Cortex of kidney (tissue), 1 donor: ENCODE measurements at places on chromosomes 7 and 10.

DNA sequence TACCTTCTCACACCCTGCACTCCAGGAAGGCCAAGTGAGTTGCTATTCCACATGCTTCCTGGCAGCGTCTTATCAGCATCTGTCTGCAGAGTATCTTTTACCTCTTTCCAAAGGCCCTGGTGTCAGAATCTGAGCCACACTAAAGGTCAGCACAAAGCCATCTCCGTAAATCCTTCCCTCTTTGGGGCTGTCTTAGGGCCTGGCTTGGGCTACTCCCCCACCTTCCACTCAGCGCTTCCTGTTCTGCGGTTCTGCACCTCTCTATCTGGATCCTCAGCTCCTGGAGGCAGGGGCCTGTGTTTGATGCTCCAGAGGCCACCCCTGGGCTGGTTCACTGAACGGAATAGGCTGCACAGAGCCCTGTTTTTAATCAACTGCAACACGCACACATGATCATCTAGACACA is 334.8 kb upstream of the GALNT17 start:
- DNase-seq, result no peak

DNA sequence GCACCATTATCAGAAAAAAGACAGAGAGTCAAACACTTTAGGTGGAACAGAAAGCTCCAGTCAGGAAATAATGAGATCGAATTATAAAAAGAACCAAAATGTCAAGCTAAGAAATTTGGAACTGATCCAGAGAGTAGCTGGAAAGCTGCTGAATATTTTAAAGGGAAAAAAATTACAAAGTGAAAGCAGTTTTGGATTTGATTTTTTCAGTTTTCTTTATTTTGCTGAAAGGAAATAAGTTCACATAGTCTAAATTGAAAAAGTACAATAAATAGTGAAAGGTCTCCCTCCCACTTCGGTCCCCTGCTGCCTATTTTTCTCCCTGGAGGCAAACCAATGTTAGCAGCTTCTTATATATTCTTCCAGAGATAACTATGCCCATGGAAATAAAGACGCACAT is 11.3 kb upstream of the TOMM7 start:
- no peak for DNase-seq

GRCh38 chr7:12403287-12404181 is at the start of gene VWDE:
Gene VWDE (minus strand): TSS chr7:12403865. CDS start chr7:12403716, 149 bp downstream.
- DNase-seq, result no peak

- no peak for DNase-seq
These were observed 14.2 kb downstream of the MTURN start for GRCh38 chr7:30148951-30149459.

GRCh38 chr7:87058744-87059524 is 520 bp downstream of the ELAPOR2 start:
- DNase-seq, result no peak

DNA sequence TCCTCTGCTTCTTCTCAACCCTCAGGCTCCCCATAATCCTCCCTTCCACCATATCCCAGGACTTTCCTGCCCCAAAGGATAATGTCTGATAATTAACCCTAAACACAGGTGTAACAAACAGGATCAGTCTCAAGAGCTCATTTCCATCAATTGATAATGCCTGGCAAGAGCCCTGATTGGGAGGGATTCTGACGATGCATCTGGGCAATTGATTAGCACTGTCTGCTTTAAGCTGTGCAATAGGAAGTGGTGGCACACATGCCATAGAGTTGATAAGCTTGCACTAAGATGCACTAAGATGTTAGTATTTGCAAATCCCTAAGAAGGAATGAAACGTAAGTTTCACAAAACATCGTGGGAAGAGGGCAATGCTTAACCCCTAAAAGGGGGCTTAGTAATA is 27.4 kb upstream of the EGR2 start:
- no peak for DNase-seq

DNA sequence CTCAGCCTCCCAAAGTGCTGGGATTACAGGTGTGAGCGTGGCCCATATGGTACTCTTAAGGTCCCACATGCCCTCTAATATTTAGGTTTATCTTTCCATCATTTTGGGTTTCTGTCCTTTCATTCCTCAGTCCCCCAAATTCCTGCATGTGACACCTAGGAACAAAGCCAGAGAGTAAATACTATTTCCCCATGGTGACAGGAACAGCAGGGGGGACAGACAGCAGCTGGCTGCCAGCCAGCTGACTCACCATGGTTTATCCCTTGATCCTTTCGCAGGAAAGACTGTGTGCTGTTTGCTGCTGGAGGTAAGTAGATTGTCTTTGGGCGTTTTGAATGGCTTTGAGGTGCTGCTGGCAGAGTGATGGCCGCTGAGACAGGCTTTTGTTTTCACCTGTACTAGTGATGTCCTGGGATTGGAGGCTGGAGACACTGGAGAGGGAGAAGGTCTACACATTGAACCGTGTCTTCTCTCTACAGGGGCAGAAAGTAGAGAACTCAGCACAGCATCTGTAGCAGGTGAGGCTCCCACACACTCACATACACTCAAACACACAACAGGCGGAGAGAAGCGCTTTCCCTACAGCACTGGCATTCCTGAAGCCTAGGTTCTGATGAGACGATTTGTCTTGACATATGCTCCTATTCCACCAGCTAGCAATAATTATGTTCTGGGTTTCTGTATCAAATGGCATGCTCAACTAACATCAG is 83.7 kb upstream of the EFCAB10 start:
- DNase-seq, result no peak

DNA sequence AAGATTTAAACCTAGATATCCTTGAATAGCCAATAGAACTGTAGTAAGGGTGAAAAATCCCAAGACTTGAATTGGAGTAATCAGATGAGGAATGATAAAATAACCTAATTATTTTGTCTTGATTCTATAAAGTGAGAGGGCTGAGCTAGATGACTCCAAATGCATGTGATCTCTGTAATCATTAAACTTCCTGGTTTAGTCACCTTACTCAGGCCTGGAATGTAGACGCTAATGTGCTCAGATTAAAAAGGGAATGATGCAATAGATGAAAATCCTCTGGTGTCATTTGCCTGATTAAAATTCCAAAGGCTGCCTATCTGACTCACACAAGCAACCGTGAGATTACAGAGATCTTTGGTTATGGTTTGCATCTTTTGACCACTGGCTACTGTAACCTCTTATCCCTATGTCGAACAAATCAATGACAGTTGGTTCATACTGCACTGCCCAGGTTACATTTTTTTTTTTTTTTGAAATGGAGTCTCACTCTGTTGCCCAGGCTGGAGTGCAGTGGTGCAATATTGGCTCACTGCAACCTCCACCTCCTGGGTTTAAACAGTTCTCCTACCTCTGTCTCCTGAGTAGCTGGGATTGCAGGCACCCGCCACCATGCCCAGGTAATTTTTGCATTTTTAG is 2.9 kb upstream of the HKDC1 start:
- no peak for DNase-seq

DNA sequence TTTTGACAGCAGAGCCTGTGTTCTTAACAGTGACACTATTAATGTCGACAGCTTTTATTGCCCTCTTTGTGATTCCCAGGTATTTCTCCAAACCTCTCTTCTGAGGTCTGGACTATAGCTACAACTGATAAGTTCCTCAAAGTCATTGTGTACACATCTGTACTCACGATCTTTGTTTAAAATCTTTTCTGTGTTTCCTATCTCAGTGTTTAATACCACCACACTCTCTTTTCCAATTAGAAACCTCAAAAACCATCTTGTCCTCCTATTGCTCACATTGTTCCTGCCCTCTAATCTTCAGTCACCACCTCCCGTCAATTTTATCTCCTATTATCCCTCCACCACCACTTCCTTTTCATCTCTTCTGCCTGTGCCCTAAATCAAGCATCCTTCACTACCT is 12.9 kb upstream of the WASL start:
- DNase-seq, result no peak

DNA sequence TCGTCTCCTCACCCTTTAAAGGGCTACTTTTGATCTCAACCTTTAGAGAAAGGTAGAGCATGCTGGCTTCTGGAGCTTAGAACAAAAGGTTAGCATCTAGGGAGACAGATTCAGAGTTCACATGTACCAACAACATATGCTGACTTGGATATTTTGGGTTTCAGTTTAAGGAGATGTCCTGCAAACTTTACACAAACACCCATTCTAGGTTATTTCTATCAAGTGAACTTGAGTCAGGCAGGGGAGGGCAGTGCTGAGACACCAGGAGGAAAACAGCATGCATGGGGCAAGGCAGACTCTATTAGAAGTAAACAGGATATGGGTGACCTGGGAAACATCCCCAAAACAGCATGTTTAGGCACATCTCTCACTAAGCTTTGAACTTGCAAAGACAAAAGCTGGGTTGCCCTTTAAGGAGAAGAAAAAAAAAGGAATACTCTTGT is 43.8 kb downstream of the ARL4A start:
- DNase-seq, result no peak

- no peak for DNase-seq
These were observed 13.0 kb upstream of the BAMBI start for GRCh38 chr10:28664369-28664740.

DNA sequence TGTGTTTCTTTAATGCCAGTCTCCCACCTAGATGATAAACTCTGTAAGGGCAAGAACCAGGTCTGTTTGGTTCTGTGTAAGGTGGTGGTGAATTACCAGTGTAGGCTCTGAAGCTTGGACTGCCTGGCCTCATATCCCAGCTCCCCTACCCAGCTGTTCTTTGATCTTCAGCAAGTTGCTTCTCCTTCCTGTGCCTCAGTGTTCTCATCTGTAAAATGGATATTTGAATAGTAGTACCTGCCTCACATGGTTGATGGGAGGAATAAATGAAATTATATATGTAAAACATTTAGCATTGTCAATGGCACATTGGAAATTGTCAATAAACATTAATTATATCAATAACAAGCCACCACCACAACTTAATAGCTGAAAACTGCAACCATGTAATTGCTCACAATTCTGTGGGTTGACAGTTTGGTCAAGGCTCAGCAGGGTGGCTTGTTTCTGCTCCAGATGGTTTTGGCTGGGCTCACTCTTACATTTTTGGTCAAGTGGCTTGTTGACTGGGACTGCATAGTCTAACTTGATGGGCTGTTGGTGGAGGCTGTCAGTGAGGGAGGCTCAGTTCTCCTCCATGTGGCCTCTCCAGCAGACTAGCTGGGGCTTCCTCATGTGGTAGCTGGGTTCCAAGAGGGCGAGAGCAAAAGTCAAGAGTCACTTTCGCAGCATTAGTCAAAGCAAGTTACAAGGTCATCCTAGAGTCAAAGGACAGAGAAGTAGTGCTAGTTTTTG is 84.5 kb upstream of the DUSP5 start:
- no peak for DNase-seq

- no peak for DNase-seq
These were observed 291.0 kb downstream of the GPR158 start for GRCh38 chr10:25465582-25466372.

DNA sequence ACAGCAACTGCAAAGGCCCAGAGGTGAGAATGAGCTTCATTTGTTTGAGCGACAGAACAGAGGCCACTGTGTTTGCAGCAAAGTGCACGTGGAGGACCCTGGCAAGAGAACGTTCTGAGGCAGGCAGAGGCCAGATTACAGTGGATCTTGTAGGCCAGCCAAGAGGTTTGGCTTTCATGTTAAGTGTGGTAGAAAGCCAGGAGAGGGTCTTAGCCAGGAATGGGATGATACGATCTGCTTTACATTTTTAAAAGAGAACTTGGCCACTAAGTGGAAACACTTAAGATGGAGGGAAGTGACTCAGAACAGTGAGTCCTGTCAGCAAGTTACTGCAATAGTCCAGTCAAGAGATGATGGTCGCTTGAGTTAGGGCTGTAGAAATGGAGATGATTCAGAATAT is 4.6 kb downstream of the CCDC136 start:
- no peak for DNase-seq

DNA sequence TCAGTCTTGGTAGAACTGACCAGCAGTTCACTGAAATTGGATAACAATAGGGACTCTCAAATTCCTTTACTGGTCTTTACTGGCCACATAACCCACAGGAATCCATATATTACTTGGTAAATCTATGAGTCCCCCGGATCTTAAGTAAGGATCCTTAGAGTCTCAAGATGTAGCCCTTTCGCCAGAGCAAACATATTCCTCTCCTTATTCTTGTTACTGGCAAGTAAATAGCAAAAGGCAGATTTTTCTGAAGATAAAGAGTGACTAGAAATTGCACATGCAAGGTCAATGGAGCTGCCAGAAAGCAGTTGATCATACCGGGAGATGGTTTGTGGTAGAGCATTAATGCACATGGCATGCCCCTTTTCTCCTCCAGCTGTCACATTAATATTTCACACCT is 283.0 kb downstream of the HDAC9 start:
- DNase-seq, result no peak

DNA sequence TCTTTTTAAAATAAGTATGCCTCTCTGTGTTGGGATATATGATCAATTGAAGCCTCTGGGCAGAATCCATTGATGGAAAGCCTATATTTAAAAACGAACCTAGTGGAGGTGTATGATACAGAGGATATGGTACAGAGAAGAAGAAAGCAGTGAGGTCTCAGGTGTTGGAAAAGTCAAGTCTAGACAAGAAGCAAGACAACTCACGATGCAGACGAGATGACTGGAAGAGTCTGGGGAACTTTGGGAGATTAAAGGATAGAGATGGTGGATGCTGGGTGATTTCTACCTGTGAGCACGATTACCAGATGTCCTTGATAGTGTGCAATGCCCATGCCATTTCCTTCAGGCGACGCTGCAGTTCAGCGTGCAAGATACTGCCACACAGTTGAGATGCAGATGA is 524.7 kb upstream of the GALNT17 start:
- no peak for DNase-seq

DNA sequence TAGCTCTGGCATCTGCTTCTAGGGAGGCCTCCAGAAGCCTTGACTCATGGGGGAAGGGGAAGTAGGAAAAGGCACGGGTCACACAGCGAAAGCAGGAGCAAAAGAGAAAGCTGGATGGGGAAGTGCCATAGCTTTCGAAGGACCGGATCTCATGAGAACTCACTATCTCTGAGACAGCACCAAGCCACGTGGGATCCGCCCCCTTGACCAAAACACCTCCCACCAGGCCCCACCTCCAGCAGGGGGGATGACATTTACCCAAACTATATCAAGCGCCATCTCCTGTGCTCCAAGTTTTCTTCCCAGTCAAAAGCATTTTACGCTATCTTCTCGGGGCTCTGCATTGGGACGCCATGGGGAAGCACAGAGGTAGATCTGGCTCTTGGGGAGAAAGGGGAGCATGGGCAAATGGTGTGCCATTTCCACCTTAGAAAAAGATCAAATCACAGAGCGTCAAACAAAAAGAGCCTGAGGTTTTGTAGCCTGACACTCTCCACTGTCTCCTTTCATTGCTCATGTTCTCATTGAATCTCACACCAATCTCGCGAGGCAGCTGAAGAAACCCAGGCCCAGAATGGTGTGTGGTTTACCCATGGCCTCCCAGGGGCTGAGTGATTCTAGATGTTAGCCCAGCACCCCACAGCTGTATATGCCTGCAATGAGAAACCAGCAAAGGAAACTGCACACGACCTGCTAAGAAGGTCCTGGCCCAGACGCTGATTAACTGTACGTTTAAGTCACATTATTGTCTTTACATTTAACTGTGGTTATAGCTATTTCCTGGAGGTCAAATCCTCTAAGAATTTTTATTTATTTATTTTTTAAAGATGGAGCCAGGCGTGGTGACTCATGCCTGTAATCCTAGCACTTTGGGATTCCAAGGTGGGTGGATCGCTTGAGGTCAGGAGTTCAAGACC is 8.1 kb upstream of the OLAH start:
- DNase-seq, result no peak
